ENCODE measurements at places on chromosomes 16 and 17. TPM values are rescaled to one million over a fixed set of nuclear protein-coding genes. Genes with fewer than 3 reads are reported as not detected.

DNA sequence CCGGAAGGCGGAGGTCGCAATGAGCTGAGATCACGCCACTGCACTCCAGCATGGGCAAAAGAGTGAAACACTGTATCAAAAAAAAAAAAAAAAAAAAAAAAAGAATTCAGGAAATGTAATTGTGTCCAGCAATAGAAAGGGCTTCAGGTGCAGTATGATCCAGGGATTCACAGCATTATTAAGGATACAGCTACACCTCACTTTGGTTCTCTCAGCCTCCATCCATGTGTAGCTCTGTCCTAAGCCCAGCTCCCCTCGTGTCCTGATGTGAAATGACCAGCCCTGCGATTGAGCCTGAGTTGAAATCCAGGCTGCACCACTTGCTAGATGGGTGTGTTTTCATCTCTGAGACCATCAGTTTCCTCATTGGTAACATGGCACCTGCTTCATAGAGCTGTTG lies 3.0 kb downstream of the SLC5A10 start:
- peak; percentile 28 for DNase-seq

JPH3 gene
- total RNA-seq: 1.8 TPM

GRCh38 chr17:18920911-18921441 lies 31.0 kb upstream of the SLC5A10 start:
- DNase-seq: no peak

- DNase-seq: peak; percentile 40
Observed at GRCh38 chr17:9032583-9032982, 11.3 kb downstream of the NTN1 start.

- peak; percentile 83 for DNase-seq
Observed at GRCh38 chr16:11497851-11498289, 88.8 kb downstream of the LITAF start.

ITGB4 gene
- 39.4 TPM for total RNA-seq

MILR1 gene
- total RNA-seq: 18.9 TPM

DNA sequence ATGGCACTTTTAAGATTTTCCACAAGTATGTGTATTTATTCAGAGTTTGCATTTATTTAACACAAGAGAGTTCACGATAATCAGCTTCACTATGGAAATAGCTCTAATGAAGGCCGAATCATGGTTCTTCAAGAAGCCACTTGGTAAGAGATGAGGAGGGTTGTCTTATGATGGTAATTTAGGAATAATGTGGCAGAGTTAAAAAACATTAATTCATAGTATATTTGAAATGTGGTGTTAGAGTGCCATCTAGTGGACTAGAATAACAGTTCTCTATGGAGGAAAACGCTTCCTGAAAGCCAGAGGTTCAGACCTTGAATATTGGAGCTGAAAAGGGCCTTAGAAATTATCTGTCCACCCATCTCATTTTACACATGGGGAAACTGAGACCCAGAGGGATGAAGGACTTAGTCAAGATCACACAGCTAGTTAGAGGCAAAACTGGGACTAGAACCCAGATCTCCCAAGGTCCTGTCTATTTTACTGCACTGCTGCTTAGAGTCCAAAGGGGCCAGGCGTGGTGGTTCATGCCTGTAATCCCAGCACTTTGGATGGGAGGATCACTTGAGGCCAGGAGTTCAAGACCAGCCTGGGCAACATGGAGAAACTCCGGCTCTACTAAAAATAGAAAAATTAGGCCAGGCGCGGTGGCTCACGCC lies 33.8 kb upstream of the KPNB1 start:
- DNase-seq: no peak

MT3 gene
- total RNA-seq: not detected

SLC7A6 gene
- total RNA-seq: 39.7 TPM

- peak; percentile 64 for DNase-seq
Observed at GRCh38 chr17:142102-142661, 4.8 kb downstream of the SCGB1C2 start.

DNA sequence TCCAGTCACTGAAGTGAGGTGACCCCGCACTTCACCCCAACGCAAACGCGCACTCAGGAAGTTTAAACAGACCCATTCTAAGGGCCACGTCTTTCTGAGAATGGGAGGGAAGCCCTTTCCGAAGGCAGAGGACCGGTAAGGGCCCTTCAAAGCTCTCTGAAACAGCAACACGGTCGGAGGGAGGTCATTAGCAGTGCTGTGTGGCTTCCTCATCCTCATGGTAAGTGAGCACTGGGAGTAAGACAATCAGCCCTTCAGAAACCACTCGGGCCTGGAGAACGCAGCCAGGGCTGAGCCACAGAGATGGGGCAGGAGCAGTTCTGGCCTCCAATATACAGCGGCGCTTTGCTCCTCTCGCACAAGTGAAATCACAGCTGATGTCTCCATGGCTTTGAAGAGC lies 23.7 kb downstream of the SRL start:
- no peak for DNase-seq

CCL4 gene
- total RNA-seq: 2.6 TPM

GRCh38 chr16:57982385-57982784 lies 11.5 kb upstream of the CNGB1 start:
- peak; percentile 5 for DNase-seq

- DNase-seq: no peak
Observed at GRCh38 chr17:41686281-41686680, 2.4 kb upstream of the EIF1 start.

KCNJ2 gene
- 3.1 TPM for total RNA-seq

IGF2BP1 gene
- 0.05 TPM for total RNA-seq

DNA sequence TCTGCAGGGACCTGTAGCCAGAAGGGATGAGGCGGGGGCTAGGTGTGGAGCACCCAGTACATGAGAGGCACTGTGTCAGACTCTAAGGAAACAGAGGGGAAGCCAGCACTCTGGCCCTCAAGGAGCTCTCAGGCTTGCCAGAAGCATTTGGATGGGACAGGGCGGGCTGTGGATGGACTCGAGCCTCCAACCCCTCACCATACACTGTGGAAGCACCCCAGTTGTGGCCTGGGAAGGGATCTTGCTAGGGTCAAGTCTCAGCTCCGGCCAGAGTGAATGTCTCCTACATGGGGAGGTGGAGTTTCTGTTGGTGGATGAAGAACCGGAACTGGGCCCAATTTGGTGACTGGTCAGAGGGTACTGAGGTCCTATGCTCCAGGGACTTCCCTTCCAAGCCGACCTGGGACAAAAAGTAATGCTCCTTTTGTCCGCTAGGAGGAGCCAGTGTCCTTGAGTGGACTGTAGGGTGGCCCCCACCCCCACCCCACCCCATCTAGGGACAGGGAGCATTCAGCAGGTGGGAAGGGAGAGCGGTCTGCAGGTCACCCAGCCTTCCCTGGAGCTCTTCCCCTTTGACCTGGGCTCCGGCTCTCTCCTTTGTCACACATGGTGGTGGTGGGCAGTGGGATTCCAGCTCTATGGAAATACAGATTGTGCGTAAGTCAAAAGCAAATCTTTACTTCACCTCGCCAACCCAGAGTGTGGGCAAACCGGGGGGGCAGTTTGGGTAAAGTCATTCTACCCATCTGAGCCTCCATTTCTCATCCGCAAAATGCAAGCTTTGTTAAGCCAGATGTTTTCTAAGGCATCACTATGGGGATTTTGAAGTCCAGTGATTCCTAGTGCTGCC lies 20.4 kb upstream of the PHB1 start:
- DNase-seq: no peak

DNA sequence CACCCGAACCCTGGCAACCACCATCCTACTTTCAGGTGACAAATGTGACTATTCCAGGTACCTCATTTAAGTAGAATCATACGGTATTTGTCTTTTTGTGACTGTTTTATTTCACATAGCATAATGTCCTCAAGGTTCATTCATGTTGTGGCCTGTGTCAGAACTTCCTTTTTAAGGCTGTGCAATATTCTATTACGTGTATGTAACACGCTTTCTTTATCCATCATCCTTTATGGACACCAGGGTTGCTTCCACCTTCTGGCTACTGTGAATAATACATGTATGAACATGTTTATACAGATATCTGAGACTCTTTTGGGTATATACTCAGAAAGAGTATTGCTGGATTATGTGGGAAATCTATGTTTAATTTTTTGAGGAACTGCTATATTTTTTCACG lies 28.7 kb upstream of the RSL1D1 start:
- DNase-seq: no peak

- DNase-seq: peak; percentile 41
Observed at GRCh38 chr16:88078111-88078775, 127.0 kb downstream of the BANP start.

OR4D1 gene
- total RNA-seq: not detected

DNA sequence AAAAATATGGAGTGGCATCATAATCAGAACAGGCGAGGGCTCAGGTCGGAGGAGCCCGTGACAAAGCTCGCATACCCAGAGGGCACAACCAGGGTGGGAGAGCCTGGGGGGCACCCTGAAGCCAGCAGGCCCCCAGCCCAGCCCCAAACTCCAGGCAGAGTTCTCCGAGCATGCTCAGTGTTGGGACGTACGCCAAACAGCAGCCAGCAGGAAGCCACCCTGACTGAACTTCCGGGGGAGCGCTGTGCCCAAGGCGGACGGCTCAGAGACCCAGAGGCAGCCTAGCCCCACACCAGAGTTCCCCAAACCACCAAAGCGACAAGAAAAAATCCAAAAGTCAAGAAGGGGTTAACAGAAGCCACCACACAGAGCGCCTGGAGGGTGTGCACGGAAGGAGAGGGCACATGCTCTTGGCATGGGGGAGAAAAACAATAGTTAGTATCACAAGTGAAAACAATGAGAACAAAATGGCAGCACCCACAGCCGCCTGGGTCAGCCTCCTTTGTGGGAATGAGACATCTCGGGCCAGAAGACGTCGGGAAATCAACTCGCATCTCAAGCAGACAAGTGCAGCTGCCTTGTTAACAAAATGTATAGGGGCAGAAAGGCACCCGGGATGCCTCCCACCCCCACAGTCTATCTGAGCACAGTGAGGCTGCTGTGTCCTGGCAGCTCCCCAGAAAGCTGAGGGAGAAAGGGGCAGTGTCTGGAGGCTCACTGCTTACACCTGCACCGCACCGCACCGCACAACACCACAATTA lies 11.9 kb downstream of the EXOC7 start:
- DNase-seq: peak; percentile 69

DNAAF8 gene
- 0.32 TPM for total RNA-seq

ZFP3 gene
- 4.6 TPM for total RNA-seq

DNA sequence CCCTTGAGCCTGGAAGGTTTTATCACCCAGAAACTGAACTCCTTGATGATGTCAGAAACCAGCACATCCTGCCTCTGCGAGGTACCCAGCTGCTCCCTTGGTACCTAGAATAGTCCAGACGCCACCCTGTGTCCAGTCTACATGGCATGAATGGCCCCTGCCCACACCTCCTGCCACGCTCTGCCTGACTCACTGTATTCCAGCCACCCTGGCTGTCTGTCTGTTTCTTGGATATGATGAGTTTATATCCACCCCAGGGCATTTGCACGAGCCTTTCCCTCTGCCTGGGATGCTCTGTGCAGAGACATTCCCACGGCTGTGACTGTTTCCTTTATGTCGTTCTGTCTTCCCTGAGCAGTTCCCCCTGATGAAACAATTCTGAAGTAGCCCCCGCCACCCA lies 68.7 kb downstream of the CRISPLD2 start:
- no peak for DNase-seq

DNA sequence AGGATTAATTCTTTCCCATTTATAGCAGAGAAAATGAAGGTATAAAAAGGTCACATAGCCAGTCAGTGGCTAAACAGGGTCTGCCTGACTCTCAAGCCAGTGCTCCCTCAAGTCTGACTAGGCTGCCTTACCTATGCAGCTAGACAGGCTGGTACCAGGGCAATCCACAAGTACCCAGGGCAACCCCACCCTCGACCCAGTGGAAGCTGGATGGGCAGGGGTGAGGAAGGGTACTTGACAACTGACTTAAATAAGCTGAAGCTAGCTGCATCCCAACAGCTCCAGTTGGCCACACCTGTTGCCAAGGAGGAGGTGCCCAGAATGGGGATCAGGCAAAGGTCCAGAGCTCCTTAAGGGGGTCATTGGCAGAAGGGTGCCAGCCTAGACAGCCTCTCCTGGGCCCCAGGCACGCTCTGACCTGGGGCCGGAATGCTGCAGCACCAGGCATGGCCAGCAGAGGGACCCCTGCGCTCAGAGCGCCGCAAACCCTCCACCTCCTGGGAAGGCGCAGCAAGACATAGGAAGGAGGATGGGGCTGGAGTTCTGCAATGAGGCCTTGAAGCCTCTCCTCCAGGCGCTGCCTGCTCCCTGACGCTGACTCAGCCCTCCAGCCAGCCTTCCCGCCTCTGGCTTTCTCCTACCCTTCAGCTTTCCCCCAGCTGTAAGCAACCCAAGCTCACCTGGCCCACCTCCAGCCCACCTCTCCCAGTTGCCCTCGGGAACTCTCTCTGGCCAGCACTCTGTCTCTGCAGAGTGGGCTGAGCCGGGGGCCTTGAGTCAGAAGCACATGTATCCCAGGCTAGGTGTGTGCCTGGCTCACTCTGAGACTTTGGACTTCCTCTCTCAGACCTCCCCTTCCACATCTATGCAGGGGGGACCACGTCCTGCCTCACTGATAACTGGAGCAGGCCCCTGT lies 28.8 kb downstream of the MPP2 start:
- DNase-seq: peak; percentile 93

- no peak for DNase-seq
Observed at GRCh38 chr16:56389554-56389953, 35.8 kb downstream of the AMFR start.

- peak; percentile 87 for DNase-seq
Observed at GRCh38 chr16:67443265-67443664, 12.3 kb downstream of the HSD11B2 start.

GRCh38 chr17:8475227-8475626 lies 39.5 kb downstream of the NDEL1 start:
- no peak for DNase-seq

DNA sequence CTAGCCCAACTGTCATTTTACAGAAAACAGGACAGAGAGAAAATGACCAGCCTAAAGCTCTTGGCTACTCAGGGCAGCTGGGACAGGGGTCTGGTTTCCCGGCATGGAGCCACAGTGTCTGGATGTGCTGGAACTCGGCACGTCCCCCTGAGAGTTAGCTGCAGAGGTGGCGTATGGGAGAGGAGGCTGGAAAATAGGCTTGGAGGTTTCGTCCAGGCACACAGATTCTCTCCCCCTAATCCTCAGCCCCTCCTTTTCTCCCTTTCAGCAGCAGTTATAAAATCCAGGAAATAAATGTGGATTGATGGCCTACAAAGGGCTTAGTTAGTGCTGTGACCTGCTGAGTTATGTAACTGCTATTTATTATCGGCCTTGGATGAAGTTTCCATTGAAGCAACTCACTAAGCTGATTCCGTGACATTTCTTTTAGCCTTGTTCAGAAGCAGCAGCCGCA lies 89.5 kb upstream of the TOB1 start:
- DNase-seq: no peak

DNA sequence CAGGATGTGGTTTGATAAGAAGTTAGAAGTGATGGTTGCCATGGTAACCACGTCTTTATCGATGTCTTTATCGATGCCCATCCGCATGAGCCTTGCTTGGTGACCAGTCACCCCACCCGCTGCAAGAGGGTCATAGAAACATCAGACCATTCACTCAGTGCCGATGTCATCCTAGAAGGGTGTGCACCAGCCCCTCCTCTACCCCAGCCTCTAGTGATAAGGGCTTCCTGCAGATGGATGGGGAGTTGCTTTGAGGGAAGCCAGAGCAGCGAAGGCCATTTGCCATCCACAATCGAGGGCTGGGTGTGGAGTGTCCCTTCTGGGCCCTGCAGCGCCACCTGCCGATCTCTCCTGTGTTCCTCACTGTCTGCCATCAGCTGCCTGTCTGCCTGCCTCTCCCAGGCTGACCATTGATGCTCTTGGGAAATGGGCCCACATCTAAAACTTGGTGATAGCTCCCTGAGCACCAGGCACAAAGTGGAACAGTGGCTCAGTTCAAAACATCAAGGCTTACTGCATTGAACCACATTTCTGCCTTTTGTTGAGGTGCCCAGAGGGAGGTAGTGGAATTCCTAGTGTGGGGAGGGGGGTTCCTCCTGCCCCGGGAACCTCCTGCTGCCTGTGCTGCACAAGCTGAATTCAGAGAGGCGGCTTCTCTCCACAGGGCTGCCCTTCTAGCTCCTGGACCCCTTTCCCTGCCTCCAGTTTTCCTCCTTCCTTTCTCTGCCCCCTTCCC lies 8.9 kb downstream of the CALB2 start:
- peak; percentile 34 for DNase-seq
